ENCODE measurements at places on chromosomes 5 and 9. TPM values are rescaled to one million over a fixed set of nuclear protein-coding genes. Genes with fewer than 3 reads are reported as not detected.

SERF1A gene
- 14.0 TPM for total RNA-seq

NPR3 gene
- 2.7 TPM for total RNA-seq

NEUROG1 gene
- not detected for total RNA-seq

IFNA13 gene
- not detected for total RNA-seq

COL15A1 gene
- 11.3 TPM for total RNA-seq

CNOT6 gene
- total RNA-seq, result 11.1 TPM

C9orf50 gene
- 0.13 TPM for total RNA-seq

IDNK gene
- total RNA-seq, result 0.48 TPM

ANKRD31 gene
- total RNA-seq, result under 0.01 TPM

ANKRD34B gene
- total RNA-seq, result not detected

BOD1 gene
- 65.4 TPM for total RNA-seq

ANGPTL2 gene
- total RNA-seq, result 10.1 TPM

IFNA2 gene
- not detected for total RNA-seq

SLC34A1 gene
- total RNA-seq, result not detected

MARCOL gene
- not detected for total RNA-seq

GABBR2 gene
- total RNA-seq, result 7.4 TPM

LHX3 gene
- total RNA-seq, result not detected

PDGFRB gene
- total RNA-seq, result 136 TPM

SLC25A2 gene
- total RNA-seq, result not detected

ZFP37 gene
- 4.6 TPM for total RNA-seq

TEX48 gene
- total RNA-seq, result not detected

IL9 gene
- not detected for total RNA-seq

YTHDC2 gene
- 6.5 TPM for total RNA-seq

SPATA31A3 gene
- total RNA-seq, result not detected

SMAD5 gene
- 37.2 TPM for total RNA-seq
